Stimulated activated CD4-positive, alpha-beta T cell treated with anti-CD3 and anti-CD28 coated beads, TNF-alpha, amount 100 ng/mL, for 24 hours (primary cell): ENCODE measurements at places on chromosomes 5 and 9.

GRCh38 chr5:135030123-135030955 lies 3.7 kb downstream of the PITX1 start:
- DNase-seq, result no peak

GRCh38 chr9:101727612-101728524 lies 10.6 kb downstream of the GRIN3A start:
- DNase-seq, result no peak

DNA sequence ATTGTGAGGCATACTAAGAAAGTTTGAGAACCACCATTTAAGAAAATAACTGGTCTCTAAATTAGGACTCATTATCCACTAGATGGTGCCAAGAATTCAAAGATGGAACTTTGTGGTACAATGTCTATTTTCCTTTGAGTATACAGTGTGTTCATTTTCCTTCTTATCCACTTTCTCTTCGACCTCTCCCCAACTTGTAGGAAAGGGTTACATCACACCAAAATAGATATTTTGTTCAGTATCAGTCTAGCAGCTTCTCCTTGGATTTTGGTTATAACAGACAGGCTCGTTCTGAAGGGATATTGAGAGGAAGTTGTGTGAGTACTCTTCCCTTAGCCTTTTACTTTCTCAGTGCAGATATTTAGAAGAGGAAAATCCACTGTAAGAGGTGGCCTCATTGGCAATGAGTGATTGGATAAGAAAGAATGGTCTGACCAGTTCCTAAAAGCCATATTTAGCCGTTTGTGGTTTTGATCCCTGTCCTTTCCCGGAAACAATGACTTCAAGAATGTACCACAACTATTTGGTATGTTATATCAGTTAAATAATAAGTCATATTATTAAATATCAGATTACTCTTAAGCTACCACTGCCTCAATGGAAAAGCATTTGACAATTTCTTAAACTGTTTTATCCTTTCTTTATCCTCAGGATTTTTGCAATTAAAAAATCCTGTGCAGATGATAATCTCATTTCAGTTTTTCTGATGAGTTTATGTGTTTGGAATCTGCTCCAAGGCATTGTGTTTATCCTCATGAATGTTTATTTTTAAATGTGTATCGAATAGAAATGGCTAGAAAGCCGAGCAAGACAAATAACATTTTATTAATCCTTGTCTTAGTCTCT lies 69.0 kb upstream of the GRAMD2B start:
- no peak for DNase-seq

GRCh38 chr5:18395126-18396110 lies 761.2 kb downstream of the TAF11L14 start:
- DNase-seq, result no peak

- no peak for DNase-seq
These were observed 106.7 kb downstream of the EFNA5 start for GRCh38 chr5:107563959-107564544.

- DNase-seq, result no peak
These were observed 22.1 kb upstream of the AKNA start for GRCh38 chr9:114409842-114410241.

DNA sequence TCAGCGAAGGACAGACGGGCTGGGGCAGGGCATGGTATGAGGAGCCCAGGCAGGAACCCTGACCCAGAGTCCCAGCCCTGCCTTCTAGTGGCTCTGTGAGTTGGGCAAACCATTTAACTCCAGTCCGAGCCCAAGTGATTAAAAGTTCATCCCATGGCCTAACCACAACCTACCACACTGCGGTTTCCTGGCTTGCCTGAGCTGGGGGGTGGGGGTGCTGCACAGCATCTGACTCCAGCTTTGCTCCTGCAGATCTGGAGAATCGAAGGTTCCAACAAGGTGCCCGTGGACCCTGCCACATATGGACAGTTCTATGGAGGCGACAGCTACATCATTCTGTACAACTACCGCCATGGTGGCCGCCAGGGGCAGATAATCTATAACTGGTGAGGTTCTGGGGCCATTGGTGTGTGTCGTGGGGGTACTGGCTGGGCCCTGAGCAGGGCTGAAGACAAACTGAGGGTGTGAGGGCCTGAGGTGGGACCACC lies 49.0 kb downstream of the STOM start:
- no peak for DNase-seq

DNA sequence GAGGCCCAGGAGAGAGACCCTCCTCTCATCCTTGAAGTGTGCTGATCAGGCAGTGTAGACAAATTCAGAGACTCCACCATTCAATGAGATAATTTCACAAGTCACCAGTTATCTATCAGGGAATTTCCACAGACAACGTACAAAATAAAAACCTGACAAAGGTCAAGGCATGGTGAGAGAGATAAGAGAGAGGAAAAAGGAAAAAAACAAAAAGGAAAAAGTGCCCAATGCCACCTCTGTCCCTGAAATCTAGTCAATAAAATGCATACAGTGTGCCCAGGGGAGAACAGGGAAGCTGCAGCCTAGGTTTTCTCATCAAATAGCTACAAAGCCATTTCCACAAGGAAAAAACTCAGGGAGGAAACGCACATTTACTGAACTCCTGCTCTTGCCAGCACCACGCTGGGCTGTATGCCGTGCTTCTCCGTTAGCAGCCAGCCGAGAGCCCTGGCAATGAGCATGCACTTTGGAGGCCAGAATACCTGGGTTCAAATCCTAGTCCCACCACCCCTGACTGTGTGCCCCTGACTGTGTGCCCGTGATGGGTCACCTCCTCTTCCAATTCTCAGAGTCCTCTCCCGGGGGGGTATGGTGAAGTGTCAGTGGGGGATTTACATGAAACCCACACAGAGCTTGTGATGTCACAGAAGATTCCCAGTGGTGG lies 11.6 kb downstream of the WHRN start:
- no peak for DNase-seq

DNA sequence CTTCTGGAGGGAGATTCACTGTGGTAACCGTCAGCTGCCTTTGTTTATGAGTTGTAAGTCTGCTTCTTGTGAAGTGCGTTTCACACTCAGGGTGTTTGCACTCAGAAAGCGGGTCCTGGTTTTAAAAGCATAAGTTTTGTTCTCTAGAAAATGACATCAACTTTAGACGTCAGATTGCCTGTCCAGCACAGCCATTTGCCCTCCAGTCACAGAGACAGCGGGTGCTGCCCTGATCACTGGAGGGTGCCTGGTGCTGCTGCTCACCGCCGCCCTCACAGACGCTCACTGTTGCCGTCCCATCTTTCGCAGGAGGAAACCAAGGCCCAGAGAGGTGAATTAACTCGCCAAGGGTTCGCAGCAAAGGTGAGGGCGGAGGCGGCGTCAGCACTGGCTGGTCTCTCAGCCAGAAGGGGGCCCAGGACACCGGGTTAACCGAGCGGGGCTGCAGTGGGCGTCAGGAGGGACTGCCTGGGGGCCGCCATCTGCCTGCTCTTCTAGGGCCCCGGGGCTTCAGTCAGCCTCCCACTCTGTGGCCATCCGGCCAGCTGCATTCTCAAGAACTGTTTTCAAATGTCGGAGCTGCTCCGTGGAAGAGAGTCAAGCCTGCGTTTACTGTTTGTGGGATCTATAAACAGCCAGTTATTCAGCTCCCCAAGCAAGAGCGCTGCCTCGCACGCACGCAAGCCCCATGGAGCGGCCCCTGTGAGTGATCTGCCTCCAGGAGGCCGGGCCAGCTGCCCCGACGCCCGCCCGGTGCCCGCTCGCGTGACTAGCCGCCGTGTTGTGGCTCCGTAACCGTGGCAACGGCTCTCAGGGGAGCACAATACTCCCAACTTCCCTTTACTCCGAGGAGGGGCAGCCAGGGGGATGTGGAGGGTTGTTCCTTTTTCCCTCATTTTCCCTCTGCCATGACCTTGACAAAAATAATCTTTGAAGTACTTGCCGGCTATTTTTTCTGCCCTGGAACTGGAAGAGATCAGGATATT lies 43.4 kb upstream of the EXOC3 start:
- peak; percentile 28 for DNase-seq

- no peak for DNase-seq
These were observed 282.3 kb upstream of the TUT7 start for GRCh38 chr9:86636519-86636918.

DNA sequence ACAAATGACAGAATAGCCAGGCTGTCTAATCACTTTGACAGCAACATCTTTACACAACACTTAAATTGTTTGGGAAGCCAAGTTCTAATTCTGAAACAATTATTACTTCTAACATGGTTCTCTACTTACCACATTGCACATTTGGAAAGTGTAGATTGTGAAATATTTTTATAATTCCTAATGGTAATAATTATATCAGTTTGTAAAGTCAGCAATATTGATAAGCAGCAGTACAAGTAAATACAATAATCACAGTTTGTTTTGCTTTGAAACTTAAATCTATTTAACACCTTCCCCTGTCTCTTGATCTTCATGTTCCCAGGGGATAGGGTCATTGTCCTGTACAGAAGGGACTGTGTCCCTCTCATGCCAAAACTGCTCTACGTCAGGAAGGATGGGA lies 1.4 kb downstream of the GPR151 start:
- no peak for DNase-seq

DNA sequence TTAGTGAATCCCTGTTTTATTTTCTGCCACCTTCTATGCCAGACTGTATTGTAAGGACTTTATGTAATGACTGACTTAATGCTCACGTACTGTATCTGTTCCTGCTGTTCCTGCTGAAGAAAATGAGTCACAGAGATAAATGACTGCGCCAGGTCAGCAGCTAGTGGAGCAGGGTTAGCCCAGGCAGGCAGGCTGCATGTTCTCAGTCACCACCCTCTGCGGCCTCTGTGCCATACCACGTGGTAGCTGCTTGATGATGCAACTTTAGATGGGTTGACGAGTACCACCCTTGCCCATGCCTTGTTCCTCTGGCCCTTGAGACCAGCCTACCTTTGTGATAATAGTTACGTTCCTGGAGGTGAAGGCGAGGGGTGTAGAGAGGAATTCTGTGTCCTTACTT lies 161.9 kb downstream of the TRIO start:
- no peak for DNase-seq

- no peak for DNase-seq
These were observed 26.6 kb downstream of the KCNT1 start for GRCh38 chr9:135728436-135729110.

GRCh38 chr5:65077653-65078052 lies 308.9 kb downstream of the CWC27 start:
- DNase-seq, result no peak

GRCh38 chr9:128611600-128612394 lies 44.9 kb downstream of the DYNC2I2 start:
- DNase-seq, result no peak

DNA sequence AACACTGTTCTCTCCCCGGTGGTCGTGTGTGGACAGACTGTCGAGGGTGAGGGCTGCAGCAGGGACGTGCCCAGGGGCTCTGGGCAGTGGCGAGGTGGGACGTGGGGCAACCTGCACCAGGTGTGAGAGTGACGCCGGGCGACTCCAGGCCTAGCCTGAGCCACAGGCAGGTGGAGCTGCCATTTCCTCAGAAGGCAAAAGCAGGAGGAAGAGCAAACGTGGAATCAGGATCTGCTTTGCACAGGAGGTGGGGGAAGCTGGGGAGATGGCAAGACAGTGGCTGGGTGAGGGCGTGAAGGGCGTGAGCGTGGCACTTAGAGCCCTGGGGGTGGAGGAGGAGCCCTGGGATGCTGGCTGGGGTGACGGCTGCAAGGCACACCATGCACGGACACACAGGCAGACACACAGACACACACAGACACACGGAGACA lies 39.6 kb upstream of the NSMF start:
- DNase-seq, result no peak
